Activated CD4-positive, alpha-beta T cell treated with anti-CD3 and anti-CD28 coated beads, Interleukin-2, Interleukin-6, amounts not matched to agents 100 ng/mL and 50 ng/mL, durations not matched to agents 16 hours and 8 hours (primary cell): ENCODE measurements at places on chromosomes 6 and 20.

DNA sequence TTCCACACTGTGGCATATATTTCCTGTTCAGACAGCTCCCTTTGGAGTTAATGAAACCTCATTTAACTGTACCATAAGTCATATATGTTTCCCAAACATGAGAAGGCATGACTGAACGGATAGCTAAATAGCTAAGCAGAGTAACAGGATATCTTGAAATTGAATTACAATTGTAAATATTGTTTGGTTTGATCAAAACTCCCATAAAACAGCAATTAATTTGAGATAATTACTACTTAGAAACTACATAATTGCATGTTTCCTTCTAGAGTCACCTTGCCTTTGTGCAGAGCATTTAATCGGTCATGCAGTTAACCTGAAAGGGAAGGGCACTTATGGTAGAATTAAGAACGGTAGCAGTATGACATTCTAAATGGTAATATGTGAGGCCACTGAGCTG lies 179.0 kb upstream of the MAP3K7 start:
- no peak for DNase-seq

DNA sequence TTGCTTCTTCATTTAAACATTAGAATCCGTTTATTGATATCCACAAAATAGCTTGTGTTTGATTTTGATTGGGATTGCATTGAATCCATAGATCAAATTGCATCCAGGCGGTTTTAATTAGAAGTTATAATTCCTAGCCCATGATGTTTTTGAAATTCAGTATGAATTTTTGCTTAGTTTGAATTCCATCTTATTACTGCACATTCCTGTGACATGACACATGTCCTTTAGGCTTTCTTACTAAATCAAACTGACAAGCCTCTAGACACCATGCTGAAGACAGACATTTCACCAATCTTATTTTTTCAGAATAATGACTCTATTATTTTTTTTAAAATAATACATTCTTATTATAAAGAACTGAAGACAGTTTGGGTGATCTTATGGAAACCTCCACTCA lies 21.4 kb upstream of the PI16 start:
- DNase-seq, result no peak

DNA sequence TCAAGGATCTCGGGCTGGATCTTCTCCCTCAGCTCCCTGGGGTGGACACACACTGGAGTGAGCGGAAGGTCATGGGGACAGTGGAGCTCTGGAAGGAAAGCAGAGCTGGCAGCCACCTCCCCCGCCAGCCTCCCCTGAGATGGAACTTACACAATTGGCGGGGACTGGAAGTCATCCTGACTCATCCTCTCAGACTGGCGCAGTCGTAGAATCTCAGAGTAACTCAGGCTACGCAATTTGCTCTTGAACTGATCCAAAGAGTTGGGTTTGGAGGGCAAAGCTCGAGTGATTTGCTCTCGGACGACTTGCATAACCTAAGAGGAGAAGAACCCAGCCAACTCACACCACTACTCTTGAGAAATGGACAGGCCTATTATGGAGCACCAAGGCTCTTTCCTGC lies 34.8 kb downstream of the ELMO2 start:
- no peak for DNase-seq

DNA sequence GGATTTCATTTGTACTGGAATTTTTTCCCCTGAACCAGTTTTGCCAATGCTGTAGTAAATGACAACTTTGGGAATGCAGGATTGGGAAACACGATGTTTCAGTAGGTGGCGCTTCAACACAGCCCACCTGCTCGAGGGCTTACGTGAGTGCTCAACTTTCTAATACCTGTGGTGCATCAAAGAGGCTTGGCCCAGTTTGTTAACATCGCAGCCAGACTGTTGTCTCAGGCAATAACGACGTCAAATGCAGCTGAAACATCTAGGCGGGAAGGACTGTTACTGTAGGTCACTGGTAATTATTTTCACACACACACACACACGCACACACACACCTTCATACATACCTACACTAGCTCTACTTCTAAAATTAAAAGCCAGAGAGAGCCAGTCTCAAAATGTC lies 815.5 kb upstream of the SLC35B3 start:
- DNase-seq, result no peak

- peak; percentile 88 for DNase-seq
Measured at GRCh38 chr20:23147964-23148730, 62.0 kb upstream of the CD93 start.

- DNase-seq, result no peak
Measured at GRCh38 chr6:169559592-169559991, 142.2 kb downstream of the WDR27 start.

GRCh38 chr20:19907326-19908056 lies 109.7 kb upstream of the NAA20 start:
- DNase-seq, result no peak
